ENCODE measurements at places on chromosomes 11 and 22. TPM values are rescaled to one million over a fixed set of nuclear protein-coding genes. Genes with fewer than 3 reads are reported as not detected.

PRR33 gene
- not detected for total RNA-seq

NUP160 gene
- total RNA-seq, result 48.5 TPM

DNA sequence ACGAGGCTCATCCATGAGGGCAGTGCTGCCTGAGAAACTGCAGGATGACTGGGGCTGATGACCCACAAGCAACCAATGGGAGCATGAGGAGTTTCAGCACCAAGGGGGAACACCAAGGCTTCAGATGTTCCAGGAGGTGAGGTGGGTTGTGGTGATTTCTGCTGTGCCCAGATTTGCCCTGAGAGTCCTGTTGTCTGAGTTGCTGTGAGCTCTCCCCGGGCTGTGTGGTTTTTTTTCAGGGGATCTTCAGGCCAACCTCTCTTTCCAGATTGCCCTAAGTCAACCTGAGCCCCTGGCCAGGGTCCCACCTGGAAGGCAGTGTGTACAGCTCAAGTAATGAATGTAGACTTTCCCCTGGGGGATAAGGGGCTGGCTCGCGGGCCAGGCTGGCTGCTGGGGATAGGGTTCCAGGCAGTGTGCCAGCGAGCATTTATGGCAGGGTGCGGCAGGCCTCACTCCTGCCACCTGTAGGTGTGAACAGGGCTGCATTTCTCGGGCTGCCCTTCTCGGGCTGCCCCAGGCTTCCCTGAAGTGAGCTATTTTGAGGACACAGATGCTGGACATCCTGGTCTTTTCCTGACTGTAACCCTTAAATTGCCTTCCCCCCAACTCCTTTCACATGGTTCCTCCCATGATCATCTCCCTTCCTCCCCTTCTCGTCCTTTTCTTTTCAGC lies 9.8 kb downstream of the SLC22A6 start:
- no peak for DNase-seq
- no peak overlapping the region for H3K27ac ChIP-seq
- no peaks in the 10 kb centered on the region for H3K36me3 ChIP-seq
- no peak overlapping the region for H3K4me3 ChIP-seq

GRCh38 chr11:73650400-73650799 lies 4.0 kb downstream of the PLEKHB1 start:
- no peak for DNase-seq
- H3K27ac ChIP-seq, result no peak overlapping the region
- no peaks in the 10 kb centered on the region for H3K27me3 ChIP-seq
- H3K36me3 ChIP-seq, result no peaks in the 10 kb centered on the region

DNA sequence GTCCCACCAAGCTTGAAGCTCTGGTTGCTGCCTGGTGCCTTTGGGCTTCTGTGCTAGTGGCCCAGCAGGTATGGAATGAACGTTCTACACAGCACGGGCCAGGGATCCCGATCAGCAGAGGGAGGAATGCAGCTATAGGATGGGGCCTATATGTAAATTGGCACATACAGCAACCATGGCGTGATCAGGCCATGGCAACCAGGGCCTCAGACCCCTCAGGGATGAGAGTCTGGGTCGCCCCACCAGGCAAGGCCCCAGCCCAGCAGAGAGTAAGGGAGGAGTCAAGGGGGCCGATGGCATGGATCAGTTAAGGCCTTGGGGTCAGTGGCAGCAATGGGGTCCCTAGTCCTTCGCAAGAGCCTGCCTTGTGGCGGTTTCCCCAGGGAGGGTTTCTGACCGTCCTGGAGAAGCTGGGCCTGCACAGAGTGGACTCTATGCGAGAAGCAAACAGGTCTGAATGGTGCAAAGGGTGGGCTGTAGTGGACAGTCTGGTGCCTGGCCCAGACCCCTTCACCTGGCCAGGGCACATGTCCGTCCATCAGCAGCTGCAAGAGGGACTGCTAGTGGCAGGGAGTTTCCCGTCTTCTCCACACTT lies 98.6 kb downstream of the RPS6KA4 start:
- no peaks in the 10 kb centered on the region for H3K36me3 ChIP-seq
- H3K4me3 ChIP-seq, result no peak overlapping the region
- H3K4me1 ChIP-seq, result no peaks in the 10 kb centered on the region
- no peaks in the 10 kb centered on the region for H3K27me3 ChIP-seq

DNA sequence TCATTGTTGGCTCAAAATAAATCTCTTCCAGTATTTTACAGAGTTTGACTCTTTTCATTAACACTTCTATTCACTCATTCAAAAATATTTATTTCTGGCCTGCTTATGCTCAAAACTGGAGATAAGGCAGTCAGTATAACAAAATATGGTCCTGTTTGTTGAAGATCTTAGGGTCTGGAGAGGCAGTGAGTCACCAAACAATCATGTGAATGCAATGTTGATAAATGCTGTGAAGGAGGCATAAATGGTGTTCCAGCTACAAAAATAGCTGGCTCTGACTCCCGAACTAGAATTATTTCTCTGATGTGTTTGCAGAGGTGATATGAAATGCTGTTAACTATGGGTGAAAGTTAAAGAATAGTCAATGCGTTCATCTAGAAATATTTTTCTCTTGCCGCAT lies 390.6 kb downstream of the AASDHPPT start:
- H3K4me1 ChIP-seq, result peaks cover 10% of the 10 kb centered on the region
- H3K27ac ChIP-seq, result no peak overlapping the region
- H3K4me3 ChIP-seq, result no peak overlapping the region
- no peak for DNase-seq

GRCh38 chr11:27545946-27546345 lies 39.4 kb upstream of the LIN7C start:
- H3K36me3 ChIP-seq, result no peaks in the 10 kb centered on the region
- H3K4me3 ChIP-seq, result no peak overlapping the region

DNA sequence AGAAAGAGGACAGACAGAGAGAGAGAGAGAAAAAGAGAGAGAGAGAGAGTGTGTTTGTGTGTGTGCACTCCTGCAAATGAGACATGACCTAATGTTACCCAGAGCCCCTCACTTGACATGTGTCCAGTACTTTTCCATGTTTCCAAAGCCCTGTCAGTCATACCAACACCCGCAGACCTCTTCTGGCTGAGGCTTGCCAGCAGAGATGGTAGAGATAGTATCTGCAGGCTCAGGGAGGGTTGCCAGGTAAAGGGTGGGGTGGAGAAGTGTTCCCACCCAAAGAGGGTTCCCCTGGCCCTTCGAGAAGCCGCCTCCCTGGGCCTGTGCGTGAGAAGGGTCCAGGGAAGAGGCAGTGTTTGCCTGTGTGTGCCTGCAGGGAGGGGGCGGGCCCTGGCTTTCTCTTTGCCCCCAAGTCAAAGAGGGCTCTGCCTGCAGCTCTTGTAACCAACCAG lies 40.7 kb downstream of the POU2F3 start:
- no peak overlapping the region for H3K27ac ChIP-seq
- DNase-seq, result no peak
- no peaks in the 10 kb centered on the region for H3K27me3 ChIP-seq
- H3K4me1 ChIP-seq, result no peaks in the 10 kb centered on the region
- no peak overlapping the region for H3K4me3 ChIP-seq
- no peaks in the 10 kb centered on the region for H3K36me3 ChIP-seq

- no peak for DNase-seq
- H3K27me3 ChIP-seq, result no peaks in the 10 kb centered on the region
- no peak overlapping the region for H3K4me3 ChIP-seq
- H3K4me1 ChIP-seq, result no peaks in the 10 kb centered on the region
- H3K36me3 ChIP-seq, result no peaks in the 10 kb centered on the region
- H3K27ac ChIP-seq, result no peak overlapping the region
Measured at GRCh38 chr22:44463151-44463550, 34.9 kb downstream of the RTL6 start.

DNA sequence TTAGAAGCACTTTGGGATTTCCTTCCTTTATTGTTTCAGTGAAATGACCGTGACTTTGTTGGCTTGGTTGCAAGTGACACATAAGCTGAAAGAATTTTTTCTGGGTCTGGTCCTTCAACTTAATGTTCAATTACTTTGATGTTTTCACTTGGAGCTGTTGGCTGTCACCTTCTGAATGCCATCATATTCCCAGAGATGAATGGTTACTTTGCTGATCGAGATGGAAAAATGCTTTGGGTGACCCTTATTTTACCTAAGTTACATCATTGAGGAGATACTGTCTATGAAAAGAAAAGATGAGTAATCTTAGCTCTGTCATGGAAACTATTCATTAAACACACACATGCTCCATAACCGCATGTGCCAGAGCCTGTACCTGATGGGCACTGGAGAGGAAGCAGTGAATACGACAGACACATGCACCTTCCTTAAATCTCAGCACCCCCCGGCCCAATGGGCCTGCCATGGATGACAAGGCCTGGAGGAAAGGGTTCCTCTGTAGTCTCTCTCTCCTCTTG lies 76.9 kb downstream of the TENM4 start:
- peaks cover 1% of the 10 kb centered on the region for H3K4me1 ChIP-seq
- no peak overlapping the region for H3K27ac ChIP-seq
- no peaks in the 10 kb centered on the region for H3K27me3 ChIP-seq
- no peak overlapping the region for H3K4me3 ChIP-seq

GRCh38 chr11:114087025-114087424 lies 27.5 kb downstream of the ZBTB16 start:
- no peaks in the 10 kb centered on the region for H3K36me3 ChIP-seq
- peaks cover 16% of the 10 kb centered on the region for H3K4me1 ChIP-seq
- H3K27me3 ChIP-seq, result no peaks in the 10 kb centered on the region
- no peak overlapping the region for H3K27ac ChIP-seq
- H3K4me3 ChIP-seq, result no peak overlapping the region
- DNase-seq, result no peak

Data from ovary (tissue), 10 donors.